Activated naive CD8-positive, alpha-beta T cell treated with anti-CD3 and anti-CD28 coated beads, Interleukin-2, amount 10 ng/mL, durations not matched to agents 7 days and 5 days (primary cell): ENCODE measurements at places on chromosomes 2 and 18. TPM values are rescaled to one million over a fixed set of nuclear protein-coding genes. Genes with fewer than 3 reads are reported as not detected.

Gene LYPD6B
- total RNA-seq = not detected

- DNase-seq = no peak
These were observed 80.4 kb downstream of the PMAIP1 start for GRCh38 chr18:59980188-59980637.

Gene CGREF1
- 1.6 TPM for total RNA-seq

Gene RAD51AP2
- total RNA-seq = not detected

Gene SCN9A
- total RNA-seq = not detected

DNA sequence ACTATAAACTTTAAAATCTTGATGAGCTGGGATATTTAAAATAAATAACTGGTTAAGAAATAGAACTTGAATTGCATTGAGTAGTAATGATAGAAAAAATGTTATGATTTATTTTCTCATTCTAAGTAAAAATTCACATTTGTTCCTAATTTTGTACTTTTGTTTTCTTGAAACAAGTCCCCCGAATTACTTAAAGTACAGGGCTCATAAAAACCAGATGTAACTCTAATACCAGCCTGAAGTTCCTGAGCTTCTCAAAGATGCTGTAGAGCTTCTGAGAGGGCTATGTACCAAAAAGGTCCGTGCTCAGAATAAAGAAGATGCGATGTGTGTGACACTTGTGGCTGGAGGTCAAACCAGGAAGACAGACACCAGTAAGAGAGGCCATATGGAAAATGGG, 116.1 kb upstream of the TACR1 start:
- DNase-seq = no peak

DNA sequence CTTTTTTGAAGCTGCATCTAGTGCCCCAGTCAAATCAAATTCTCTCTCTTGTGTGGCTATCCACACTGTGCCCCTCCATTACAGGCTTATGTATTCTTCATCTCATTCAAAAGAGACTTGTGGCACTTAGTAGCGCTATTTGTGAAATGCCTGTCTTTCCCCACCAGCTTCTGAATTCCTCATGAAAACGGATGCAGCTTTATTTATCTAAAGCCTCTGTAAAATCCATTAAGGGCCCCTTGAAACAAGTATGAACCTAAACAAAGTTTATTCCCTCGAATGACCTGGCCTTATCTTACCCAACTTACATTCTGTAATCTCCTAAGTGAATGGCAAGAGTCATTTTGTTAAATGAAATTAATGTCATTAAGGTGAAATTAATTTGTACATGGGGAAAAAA, 417.4 kb upstream of the PIK3C3 start:
- DNase-seq = no peak

Gene UGT1A6
- total RNA-seq = not detected

- DNase-seq = no peak
These were observed 1480.0 kb downstream of the LRP1B start for GRCh38 chr2:140650825-140651224.

- no peak for DNase-seq
These were observed 485.3 kb downstream of the CBLN2 start for GRCh38 chr18:72058851-72059250.

GRCh38 chr2:17748745-17749144, 4.9 kb downstream of the SMC6 start:
- DNase-seq = no peak

Gene ADD2
- 20.9 TPM for total RNA-seq

GRCh38 chr2:67579216-67579615, 182.1 kb downstream of the ETAA1 start:
- DNase-seq = no peak

DNA sequence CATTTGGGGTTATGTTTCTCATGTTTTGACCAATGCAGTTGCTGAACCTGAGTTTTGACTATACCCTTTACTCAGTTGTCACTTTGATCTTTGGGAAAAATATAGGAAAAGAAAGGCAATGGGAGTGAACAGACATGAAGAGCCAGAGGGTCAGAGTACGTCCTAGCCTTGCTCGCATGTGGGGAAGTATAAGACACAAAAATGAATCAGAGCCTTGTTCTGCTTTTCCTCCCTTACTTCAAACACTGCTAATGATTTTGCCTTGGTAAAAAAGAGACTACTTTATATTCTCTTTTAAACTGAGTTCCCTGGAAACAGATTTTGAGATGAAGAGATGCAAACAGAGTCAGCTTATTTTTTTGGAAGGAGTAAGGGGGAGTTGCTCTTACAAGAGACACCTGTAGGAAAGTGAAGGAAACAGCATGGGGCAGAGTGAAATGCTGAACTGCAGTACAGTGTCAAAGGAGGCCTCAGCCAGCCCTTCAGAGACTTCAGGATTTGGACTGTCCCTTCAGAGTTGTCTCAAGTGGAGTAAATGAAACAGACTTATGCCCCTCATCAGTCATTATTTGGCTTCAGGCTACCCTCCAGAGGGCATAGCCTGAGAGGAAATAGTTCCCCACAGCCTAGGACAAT, 11.1 kb upstream of the FAP start:
- no peak for DNase-seq

Gene LDLRAD4
- total RNA-seq = 40.3 TPM

GRCh38 chr2:4110273-4110672, 406.9 kb downstream of the DCDC2C start:
- no peak for DNase-seq

Gene ASXL3
- not detected for total RNA-seq

GRCh38 chr2:144780983-144781382, 261.1 kb upstream of the ZEB2 start:
- no peak for DNase-seq

- no peak for DNase-seq
These were observed 230.3 kb downstream of the TDRD15 start for GRCh38 chr2:21353879-21354679.

GRCh38 chr2:188726626-188727247, 247.4 kb upstream of the COL3A1 start:
- no peak for DNase-seq

GRCh38 chr2:43340066-43340465, 113.7 kb upstream of the ZFP36L2 start:
- no peak for DNase-seq

DNA sequence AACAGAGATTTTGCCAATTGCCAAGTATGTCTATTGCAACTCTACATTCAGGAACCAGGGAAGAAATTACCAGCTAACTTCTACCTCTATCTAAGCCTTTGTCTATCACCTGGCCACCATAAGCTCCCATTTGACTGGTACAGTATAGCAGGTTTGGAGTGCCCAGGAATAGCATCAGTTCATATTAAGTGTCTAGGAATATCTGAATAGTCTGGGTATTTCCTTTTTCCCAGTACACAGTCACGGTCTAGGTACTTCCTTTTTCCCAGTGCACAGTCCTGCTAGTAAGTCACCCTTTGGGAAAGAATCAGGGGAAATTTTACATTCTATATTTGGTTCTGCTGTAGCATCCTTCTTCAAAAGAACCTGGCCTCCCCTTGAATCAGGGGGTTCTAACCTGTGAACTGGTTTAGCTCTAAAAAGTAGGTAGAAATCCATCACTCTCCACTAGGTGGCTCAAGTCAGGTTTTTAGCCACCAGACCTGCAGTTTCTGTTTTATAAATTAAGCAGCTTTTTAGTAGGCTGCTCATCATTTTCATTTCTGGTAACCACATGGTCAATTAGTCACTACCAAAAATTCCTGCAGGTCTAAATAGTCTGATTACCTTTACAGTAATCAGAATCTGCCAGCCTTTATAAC, 49.3 kb upstream of the DNAJC10 start:
- DNase-seq = no peak

GRCh38 chr18:11785444-11786055, 65.7 kb upstream of the CHMP1B start:
- DNase-seq = no peak

DNA sequence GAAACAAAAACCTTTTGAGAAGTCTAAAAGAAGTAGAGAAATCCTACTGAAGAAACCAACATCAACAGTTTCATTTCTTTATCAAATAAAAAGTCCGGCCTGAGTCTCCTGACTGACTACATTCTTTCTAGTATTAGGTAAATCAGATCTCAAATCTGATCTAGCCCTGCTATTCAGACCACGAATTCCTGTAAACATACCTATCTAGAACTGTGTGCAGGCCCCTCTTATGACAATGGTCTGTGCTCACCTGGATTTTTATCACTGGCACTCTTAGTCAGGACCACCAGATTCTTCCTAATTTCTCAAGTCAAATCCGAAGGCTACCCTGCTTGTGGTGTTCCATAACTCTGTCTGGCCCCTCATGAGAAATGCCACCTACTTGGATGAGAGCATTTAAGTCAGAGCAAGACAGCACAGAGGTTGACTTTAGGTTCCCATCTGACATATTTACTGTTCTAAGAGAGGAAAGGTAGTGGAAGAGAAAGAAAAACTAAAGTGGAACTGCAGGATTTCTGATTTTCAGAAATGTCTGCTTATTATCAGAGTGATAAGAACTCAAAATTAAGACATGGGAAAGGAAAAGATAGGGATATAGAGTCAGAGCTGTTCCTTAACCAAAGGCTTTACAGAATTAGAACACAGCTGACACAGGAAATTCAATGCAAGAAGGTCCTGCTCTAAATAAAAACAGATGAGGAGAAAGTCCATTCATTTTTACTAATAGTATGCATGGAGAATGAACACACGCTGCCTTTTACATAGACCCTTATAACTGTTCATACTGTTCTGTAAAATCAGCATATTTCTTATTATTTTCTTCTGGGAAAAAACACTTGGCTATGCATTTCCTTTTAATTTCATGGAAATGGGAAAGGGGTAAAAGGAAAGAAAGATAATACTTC, 56.5 kb downstream of the SLC8A1 start:
- DNase-seq = no peak

- no peak for DNase-seq
These were observed 818.2 kb downstream of the SATB2 start for GRCh38 chr2:198639580-198639979.

- DNase-seq = no peak
These were observed 6.8 kb upstream of the ANKRD62 start for GRCh38 chr18:12086677-12087470.

- no peak for DNase-seq
These were observed 4.2 kb downstream of the STAMBP start for GRCh38 chr2:73832930-73833329.

Gene EML6
- 2.4 TPM for total RNA-seq

- DNase-seq = peak; percentile 62
These were observed 652 bp downstream of the GPC1 start for GRCh38 chr2:240435948-240436682.

DNA sequence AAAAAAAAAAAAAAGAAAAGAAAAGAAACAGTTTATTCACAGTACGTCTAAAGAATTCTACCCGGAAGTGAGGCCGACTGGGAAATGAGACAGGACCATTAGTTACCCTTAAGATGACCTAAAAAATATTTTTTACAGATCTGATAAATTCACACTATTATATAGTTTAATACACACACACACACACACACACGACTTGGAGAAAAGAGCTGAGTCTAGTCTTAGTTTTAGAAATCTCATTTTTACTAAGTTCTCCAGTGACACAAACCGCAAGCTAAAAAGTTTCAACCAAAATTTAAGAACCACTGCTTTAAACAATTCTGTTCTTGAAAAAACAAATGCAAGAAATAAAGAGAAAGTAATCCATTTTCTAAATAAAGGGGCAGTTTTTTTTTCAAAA, 27.1 kb downstream of the ST3GAL5 start:
- no peak for DNase-seq

GRCh38 chr2:188322569-188323551, 31.2 kb downstream of the GULP1 start:
- DNase-seq = no peak

DNA sequence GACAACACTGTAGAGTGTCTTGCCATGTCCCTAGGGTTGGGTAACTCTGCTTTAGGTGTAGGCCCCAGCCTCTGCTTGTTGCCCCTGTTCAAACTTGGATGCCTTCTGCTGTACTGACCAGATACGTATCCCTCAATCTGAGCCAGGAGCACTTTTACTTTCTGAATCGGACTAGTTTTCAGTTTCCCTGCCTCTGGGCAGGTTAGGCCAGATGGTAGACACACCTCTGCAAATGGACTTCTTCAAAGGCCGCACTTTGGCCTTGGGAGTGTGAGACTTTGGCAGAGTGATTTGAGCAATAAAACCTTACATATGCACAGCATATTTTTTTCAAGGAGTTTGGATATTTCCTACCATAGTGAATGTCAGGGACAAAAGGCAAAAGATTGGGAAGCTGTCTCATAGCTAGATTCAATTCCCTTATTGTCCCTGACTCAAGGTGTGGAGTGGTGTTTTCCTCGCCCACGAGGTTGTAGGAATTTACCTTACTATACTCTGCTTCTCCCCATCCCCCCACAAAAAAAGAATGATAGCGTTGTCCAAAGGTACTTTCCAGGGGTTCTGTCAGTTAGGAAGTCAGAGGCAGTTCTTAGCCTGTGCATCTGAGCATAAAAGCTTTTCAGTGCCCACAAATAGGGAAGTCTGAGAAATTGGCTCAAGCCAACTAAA, 15.3 kb upstream of the PARD3B start:
- DNase-seq = no peak

DNA sequence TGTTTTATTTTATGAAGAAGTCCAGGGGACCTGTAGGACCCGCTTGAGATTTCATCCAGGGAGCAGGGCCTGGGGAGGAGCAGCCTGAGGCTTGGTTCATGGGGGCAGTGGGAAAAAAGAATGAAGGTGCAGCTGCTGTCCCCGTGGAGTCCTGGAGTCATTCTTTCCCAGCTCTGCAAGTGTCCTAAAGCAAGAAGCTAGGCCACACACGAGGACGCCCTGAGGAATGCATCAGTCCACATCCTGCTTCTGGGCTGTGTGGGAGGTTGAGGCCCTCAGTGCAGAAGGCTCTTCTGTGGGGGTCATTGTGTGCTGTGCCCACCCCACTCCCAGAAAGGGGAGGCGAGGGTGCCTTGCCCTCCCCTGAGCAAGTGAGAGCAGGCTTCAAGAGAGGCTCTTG, 179.9 kb upstream of the HS6ST1 start:
- no peak for DNase-seq

DNA sequence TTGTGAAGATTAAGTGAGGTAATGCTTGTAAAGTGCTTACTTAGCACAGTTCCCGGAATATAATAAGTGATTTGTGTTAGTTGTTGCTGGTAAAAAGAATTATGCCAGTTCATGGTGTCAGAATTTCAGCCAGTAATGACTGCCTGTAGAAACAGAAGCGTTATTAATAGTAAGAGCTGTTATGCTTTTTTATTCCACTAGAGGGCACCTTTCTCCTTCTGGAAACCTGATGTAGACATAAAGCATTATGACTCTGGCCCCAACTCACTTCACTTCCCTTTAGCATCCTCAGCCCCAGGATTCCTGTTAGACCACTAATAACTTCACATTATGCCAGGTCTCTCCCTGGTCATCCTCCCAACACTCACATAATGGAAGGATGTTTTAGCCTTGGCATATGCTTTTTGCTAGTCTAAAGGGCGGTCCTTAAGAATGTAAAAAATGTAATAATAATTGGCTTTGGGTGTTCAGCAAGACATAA, 34.9 kb downstream of the C18orf54 start:
- DNase-seq = no peak

Gene GPC1
- 4.7 TPM for total RNA-seq

Gene CYP27C1
- not detected for total RNA-seq

GRCh38 chr2:214808981-214809750, at the start of gene BARD1:
TSS of gene BARD1 (minus strand) at chr2:214809683. CDS start at chr2:214809569, 114 bp downstream.
- peak; percentile 63 for DNase-seq
